ENCODE measurements at places on chromosomes 16 and 17. TPM values are rescaled to one million over a fixed set of nuclear protein-coding genes. Genes with fewer than 3 reads are reported as not detected.
A peak's percentile ranks its signal among the peaks of the same experiment; 100 is the strongest.

The STAC2 gene
- 0.18 TPM for total RNA-seq

DNA sequence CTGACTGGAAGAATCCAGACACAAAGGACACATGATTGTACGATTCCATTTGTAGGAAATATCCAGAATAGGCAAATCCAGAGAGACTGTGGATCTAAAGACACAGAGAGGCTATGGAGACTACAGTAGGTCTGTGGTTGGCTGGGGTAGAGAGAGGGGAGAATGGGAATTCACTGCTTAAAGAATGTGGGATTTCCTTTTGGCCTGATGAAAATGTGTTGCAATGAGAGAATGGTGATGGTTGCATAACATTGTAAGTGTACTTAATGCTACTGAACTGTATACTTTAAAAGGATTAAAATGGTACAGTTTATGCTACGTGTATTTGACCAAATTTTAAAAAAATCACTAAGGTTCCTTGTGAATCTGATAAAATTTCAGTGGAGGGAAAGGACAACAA lies 62.1 kb downstream of the GPRC5B start:
- no peak for DNase-seq

GRCh38 chr17:1965556-1966273 lies 59.4 kb downstream of the RTN4RL1 start:
- DNase-seq: no peak

- DNase-seq: peak; percentile 16
Observed at GRCh38 chr17:79607940-79608623, 2.8 kb downstream of the RBFOX3 start.

GRCh38 chr17:43768943-43769342 lies 9.8 kb downstream of the DUSP3 start:
- no peak for DNase-seq

The MFAP4 gene
- total RNA-seq: 53.9 TPM

The CX3CL1 gene
- 21.8 TPM for total RNA-seq

The STAT5B gene
- 30.4 TPM for total RNA-seq

The UMOD gene
- total RNA-seq: not detected

DNA sequence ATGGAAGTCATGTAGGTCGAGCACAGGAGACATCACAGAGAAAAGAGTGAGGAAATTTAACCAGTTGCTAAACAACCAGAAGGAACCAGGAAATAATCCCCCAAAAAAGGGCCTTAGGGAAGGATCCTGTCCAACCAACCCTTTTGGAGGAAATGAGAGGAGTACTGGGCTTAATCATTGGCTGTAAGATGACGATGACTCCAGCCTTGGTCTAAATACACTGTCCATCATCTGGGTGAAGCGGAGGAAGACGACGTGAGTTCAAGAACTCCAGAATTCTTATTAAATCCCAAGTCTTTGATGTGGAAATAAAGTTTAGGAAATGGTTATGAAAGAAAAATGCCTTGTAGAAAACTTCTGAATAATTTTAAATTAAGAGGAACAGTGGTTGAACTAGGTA lies 11.5 kb upstream of the ALOX15 start:
- DNase-seq: no peak

The SLC7A5 gene
- 4.9 TPM for total RNA-seq

The SMTNL2 gene
- 42.9 TPM for total RNA-seq

The TM4SF5 gene
- not detected for total RNA-seq

DNA sequence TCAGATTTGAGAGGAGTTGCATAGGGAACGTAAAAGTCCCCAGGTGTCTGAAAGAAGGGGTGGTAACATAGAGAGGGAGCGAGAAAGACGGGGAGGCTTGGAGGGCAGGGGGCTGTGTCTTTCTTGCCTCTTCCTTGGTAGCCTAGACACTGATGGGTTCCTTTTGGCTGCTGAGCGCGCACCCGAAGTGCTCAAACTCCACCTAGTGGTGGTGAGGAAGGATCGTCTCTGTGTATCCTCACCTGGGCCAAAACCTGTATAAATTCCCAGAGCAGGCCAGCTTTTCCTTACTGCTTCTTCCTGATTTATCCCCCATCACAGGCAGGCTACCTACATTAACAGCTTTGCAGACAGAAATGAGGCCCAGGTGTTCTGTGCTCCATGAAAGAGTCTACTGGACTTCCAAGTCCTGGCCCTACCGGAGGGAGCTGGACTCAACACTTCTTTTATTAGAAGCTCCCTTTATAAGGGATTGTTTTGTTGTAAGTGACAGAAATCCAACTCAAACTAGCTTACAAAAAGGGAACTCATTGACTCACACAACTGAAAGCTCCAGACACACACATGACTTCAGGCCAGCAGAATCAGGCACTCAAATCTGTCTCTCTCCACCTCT lies 5.5 kb upstream of the SLC25A35 start:
- DNase-seq: peak; percentile 38

DNA sequence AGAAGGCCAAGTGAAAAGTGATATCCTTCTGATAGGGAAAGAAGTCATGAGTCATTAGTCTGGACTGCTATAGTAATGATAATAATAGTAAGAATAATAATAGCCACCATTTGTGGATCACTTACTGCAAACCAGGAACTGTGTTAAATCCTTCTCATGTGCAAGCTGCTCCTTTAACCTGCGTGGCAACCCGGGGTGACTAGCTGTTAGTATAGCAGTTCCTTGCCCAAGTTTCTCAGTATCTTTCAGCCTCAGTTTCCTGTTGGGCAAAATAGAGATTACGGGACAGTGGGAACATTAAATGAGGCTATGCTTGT lies 129.5 kb downstream of the CDH13 start:
- no peak for DNase-seq

DNA sequence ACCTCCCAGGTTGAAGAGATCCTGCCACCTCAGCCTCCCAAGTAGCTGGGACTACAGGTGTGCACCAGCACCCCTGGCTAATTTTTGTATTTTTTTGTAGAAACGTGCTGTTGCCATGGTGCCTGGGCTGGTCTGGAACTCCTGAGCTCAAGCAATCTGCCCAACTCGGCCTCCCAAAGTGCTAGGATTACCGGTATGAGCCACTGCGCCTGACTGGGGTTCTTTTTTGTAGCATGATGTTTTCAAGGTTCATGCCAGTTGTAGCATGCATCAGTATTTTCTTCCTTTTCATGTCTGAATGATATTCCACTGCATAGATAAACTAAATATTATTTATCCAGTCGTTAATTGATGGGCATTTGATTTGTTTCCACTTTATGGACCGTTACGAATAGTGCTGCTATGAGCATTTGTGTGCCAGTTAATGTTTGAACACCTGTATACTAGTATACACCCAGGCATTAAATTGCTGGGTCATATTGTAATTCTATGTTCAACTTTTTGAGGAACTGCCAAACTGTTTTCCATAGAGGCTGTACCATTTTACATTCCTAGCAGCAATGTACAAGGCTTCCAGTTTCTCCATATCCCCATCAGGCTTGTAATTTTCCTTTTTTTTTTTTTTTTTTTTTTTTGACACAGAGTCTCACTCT lies 24.8 kb upstream of the CEP20 start:
- DNase-seq: no peak

- no peak for DNase-seq
Observed at GRCh38 chr16:842061-842476, 41.5 kb upstream of the GNG13 start.

DNA sequence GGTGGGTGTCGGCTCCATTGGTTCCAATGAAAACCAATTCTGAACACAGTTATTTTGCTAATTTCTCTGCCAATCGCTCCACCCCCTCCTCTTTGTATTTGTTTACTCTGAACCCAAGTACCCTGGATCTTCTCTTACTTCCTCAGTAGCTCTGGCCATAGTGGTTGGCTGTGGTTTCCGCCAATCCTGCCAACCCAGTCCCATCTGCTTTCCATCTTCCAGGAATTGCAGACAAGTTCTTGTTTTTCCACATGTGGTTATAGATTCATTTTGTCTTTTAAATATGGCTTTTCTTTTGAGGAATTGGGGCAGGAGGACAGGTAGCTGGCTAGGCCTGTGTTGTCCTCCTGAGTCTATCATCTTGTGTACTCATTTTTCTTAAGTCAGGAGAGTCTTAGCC lies 92.0 kb downstream of the CYLD start:
- DNase-seq: no peak

GRCh38 chr17:7113273-7114071 lies 1.1 kb downstream of the ASGR2 start:
- DNase-seq: no peak

GRCh38 chr17:78892062-78892456 lies 10.9 kb downstream of the CEP295NL start:
- no peak for DNase-seq

The SDR42E1 gene
- 1.2 TPM for total RNA-seq

- no peak for DNase-seq
Observed at GRCh38 chr16:49023050-49023449, 258.6 kb downstream of the CBLN1 start.

The GGNBP2 gene
- 48.3 TPM for total RNA-seq

DNA sequence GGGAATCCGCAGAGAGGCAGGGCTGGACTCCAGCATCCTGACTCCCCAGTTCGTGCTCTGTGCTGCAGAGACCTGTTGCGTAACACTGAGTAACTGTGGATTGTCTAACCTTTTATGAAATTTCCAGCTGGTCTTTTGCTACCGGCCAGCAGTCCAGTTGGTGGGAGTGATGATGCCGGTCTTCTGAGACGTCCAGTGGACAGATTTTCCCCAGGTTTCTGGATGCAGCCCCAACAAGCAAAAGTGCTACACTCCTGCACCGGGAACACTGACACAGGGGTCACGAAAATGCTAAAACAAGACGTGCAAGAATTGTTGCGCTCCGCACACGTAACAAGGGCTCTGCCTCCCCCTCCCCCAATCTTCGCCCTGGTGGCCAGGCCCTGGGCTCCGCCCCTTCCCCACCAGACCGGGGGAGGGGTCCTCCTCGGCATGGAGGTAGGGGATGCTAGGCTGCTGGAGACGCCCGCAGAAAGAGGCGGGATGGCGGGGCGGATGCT lies 701 bp upstream of the MRC2 start:
- peak; percentile 46 for DNase-seq

DNA sequence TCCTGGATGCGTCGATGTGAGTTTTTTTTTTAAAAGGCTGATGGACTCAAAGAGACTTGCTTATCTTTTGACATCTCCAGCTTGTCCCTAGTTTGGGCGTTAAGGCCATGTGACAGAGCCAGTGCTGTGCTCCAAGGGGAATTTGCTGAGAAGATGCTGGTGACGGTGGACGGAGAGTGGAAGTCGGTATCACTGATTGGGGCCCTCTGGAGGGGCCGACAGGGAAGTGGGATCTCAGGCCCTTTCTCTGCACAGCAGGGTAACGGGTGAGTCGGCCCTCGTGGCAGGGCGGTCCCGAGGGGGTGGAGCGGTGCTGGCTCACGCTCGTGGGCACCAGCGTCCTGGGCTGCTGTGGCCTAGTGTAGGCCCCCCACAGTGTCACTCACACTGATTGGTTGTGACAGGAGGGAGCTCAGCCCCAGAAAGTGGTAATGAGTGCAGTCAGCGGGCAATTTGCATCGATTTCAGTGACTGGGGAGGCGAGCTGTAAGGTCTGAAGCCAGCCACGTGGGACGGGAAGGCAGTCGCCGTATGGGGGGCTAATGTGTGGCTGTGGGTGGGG lies 91.3 kb downstream of the TBC1D16 start:
- no peak for DNase-seq

The ZP2 gene
- not detected for total RNA-seq

The ADAM11 gene
- 3.2 TPM for total RNA-seq

The HES7 gene
- not detected for total RNA-seq

DNA sequence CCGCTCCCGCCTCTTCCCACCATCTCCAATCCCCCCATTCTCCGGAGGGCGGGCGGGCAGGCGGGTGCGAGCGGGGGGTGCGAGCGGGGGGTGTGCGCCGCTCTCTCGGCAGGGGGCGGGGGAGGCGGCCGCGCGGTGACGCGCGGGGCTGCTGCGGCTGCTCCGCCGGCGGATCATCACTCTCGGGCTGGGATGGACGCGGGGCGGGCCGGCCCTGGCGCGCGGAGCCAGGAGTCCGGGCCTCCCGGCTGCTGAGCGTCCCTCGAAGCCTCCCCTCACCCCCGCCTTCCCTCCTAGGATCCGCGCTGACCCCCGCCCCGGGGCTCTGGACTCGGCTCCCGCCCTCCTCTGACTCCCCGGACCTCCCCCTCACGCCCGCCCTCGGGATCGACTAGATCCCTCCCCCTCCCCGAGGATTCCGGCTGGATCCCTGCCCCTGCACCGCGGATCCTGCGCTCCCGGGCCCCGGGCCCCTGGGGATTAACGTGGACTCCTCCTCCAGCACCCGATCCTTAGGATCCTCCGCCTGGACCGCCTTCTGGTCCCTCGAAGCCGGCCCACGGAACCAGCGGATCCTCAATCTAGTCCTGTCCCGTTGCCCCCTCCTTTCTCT lies 946 bp upstream of the TMEM256 start:
- DNase-seq: peak; percentile 61
